H4 (cell line): ENCODE measurements at places on chromosomes 5 and 9.

GRCh38 chr9:74036549-74037231 is 460.4 kb upstream of the RORB start:
- DNase-seq, result no peak

GRCh38 chr9:90142580-90142979 is 500.0 kb downstream of the DIRAS2 start:
- DNase-seq, result peak; percentile 18

DNA sequence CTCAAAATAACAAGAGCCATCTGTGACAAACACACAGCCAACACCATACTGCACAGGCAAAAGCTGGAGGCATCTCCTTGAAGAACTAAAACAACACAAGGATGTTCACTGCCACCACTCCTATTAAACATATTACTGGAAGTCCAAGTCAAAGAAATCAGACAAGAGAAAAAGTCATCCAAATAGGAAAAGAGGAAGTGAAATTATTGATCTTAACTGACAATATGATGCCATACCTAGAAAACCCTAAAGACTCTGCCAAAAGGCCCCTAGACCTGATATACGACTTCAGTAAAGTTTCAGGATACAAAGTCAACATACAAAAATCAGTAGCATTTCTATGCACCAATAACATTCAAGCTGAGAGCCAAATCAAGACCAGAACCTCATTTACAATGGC is 30.0 kb upstream of the MACIR start:
- DNase-seq, result no peak

DNA sequence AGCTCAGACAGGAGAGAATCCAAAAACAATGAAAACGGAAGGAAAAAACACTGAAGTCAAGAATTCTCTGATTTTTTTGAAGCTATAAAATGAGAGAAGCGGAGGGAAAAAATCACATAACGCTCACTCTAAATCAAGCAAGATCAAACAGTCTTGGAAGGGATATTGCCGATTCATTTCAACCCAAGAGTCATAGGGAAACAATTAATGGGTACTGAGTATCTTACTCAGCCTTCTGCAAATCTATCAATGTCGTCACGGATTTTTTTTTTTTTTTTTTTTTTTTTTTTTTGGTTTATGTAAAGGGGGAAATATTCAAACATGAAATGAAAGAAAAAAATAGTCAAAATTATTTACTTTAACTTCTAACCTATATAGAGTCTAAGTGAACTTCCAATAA is 9.5 kb downstream of the MEF2C start:
- DNase-seq, result no peak

GRCh38 chr9:15361737-15362136 is 54.7 kb upstream of the TTC39B start:
- no peak for DNase-seq

DNA sequence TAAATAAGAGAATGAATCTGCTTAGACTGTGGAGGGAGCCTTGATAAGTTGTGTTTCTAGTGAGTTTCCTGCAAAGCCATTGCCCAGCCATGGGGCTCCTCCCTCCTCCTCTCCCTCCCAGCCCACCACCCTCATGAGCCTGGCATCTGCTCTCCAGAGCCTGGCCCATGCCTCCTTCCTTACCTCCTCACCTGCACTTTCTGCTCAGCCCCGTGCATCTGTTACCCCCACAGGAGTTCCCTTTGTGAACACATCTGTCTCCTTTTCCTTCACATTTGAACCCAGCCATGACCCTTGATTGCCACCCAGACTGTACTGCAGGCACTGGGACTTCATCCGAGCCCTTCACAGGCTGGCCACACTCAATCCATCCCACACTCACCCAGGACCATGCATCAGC is 395.6 kb downstream of the IRX2 start:
- DNase-seq, result no peak

- DNase-seq, result no peak
Measured at GRCh38 chr5:41575110-41575779, 64.8 kb upstream of the PLCXD3 start.

GRCh38 chr5:64861281-64861680 is 92.6 kb downstream of the CWC27 start:
- DNase-seq, result no peak

DNA sequence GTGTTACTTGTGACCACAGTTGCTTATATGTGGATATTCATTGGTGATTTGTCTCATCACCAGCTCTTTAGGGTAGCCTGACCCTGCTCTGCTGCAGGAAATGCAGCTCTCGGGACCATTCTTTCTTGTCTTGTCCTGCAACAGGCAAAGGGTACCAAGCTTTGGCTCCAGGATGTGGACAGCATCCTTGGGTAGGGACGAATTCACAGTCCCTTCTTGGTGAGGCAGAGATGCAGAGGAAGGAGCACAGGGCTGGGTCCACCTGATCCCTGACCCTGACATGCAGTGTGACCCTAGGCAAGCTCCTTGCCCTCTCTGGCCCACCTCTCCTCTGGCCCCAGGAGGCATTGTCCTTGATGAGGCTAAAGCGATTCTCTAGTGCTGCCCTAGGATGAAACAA is 37.0 kb upstream of the SYNPO start:
- no peak for DNase-seq

DNA sequence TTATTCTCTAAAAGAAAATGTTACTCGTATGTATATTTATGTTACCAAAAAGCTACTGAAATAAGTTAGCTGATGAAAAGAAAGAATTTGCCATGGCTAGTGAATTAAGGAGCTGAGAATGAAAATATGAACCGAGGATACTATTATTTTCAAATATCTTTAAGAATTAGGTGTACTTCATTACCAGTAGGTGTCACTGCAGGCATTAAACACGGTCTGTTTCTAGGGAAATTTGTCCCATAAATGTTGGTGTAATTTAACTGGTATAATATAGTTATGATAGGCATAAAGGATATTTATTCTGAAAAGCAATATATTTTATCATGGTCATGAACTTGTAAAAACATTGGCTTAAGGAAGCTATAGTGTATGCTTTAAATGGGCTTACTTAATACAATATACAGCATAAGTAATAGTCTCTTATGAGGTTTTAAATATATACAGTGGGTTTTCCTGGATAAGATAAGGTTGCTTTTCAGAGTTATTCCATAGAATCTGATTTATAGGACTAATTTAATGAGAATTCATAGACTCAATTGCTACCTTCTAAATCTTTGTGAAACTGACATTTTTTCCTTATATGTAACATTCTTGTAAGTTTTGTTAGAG is 72.4 kb upstream of the MPDZ start:
- DNase-seq, result peak; percentile 62

- no peak for DNase-seq
Measured at GRCh38 chr5:164237486-164237885, 732.1 kb downstream of the MAT2B start.

GRCh38 chr5:41747301-41747700 is 122.9 kb downstream of the OXCT1 start:
- DNase-seq, result peak; percentile 10

GRCh38 chr9:10000669-10001068 is 612.1 kb downstream of the PTPRD start:
- no peak for DNase-seq

- DNase-seq, result peak; percentile 37
Measured at GRCh38 chr9:129237164-129237611, 59.1 kb upstream of the IER5L start.

- DNase-seq, result no peak
Measured at GRCh38 chr5:179766726-179767455, 26.9 kb upstream of the LTC4S start.

- DNase-seq, result no peak
Measured at GRCh38 chr5:104361932-104362331, 799.3 kb upstream of the NUDT12 start.

GRCh38 chr5:107396351-107396690 is 274.4 kb downstream of the EFNA5 start:
- DNase-seq, result no peak

GRCh38 chr9:136604823-136605525 is 57.7 kb upstream of the EGFL7 start:
- DNase-seq, result no peak

DNA sequence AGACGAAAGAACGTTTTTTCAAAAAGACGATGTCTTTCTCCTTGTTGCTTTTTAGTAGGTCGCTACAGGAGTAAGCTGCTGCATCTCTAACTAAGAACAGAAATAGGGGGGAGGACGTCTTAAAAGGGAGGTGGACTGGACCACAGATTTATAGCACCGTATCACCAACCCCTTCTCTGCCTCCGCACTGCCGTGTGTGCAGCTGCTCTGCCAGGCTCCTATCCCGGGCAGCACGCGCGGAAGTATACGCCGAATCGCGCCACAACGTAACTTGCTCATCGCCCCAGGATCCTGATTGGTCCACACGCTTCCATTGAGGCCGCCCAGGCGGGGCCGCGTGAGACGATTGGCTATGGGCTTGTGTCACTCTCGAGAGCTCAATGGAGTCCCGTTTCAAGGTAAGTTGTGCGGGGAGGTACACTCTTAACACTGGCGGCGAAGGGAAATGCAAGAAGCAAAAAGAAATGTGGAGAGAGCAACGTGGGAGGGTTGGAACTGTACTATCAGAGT is at the start of gene ELAVL2:
TSS of gene ELAVL2 (minus strand) at position 121 of the 510 bp plus-strand sequence. CDS start 64,006 bp downstream, outside the sequence.
- peak; percentile 97 for DNase-seq

DNA sequence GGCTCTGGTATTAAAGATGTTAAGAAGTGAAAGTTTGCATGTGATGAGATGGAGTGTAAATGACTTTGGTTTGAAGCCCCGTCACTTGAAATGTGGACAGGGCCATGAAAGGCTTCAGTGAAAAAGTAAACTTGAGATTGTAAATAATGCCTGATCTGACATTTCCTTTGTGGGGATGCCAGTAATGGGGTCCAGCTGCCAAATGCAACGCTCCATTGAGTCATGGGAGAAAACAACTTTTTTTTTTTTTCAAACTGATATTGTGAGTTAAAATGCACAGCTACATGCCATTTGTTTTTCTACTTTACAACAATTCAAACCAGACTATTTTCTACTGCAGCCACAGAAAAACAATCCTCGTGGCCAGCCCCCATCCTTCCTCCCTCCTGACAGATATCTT is 327.0 kb upstream of the TNC start:
- DNase-seq, result no peak

DNA sequence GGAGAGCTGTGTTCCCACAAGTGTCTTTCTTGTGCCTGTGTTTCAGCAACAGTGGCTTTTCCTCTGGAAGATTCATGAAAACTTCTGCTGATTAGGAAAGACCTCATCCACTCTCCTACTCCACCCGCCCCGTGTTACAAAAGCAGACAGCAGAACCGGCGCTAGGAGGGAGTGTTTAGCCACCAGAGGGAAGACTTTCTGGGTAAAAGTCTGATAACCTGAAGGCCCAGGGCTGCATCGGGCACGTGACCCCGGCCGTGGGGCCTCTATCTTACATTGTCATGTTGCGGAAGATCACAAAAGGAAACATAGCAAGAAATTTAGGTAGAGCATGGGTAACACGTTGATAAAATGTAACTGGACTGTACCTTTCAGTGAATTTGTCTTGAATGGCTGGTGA is 32.0 kb upstream of the DMRT2 start:
- DNase-seq, result no peak

DNA sequence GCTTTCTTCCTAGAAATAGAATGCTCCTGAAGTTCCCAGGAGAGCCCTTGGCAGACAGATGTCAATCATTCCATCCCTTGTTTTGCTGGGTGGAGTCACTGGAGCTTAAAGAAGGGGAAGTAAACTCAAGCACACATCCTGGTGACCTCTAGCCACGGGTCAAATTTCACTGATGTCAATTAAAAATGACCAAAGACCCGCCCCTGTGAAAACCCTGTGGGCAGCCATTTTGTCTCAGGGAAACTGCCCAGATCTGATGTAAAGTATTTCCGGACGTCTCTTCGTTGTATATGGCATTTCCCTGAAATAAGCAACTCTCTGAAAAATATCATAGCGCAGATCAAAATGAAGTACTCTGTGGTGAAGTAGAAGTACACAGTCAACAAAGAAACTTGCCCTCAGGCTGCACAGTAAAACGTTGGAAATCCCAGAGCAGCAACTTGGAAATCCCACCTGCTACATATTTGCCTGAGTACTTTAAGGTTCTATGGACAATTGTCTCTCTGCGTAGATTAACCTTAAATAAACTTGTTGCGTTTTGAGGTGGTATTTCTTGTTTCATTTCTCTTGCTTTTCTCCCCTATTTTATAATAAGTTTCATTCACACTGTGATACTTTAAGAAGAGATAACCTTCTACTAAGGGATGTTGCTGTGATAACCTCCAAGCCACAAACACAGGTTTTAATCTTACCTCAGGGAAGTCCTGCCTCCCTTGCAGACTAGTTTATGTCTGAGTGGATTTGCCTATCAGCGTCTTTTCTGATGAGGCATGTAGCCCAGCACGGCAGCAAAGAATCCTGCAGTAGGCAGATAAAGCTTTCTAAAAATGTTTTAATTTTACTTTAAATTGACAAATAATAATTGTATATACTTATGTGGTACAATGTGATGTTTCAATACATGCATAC is 60.9 kb upstream of the PIP5K1B start:
- no peak for DNase-seq

DNA sequence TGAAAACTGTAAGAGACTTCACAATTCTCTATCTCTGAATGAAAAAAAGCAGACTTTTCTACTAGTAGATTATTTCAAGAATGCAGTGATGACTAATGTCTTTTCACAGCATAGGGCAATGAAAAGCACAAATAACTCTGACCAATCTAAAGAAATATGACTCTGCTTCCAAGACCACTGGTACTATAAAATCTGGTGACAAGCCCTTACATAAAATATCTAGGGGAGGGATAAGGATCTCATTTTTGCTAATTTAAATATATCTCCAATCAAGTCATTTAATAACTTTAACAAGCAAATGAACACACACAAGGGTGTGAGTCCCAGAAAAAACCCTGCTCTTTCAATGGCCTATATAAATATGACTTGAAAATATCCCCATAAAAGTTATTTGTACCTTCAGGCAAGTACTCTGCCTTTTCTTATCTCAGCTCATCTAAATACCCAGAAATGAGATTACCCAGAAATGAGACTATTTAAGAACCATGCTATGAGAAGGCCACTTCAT is 105.2 kb downstream of the GNAQ start:
- peak; percentile 57 for DNase-seq

GRCh38 chr5:13536933-13537332 is 407.6 kb downstream of the DNAH5 start:
- DNase-seq, result peak; percentile 81

GRCh38 chr9:113184539-113184938 is 33.7 kb downstream of the SLC31A2 start:
- DNase-seq, result no peak

GRCh38 chr5:75089662-75090061 is 37.3 kb upstream of the GCNT4 start:
- DNase-seq, result no peak

GRCh38 chr9:105331160-105331559 is 86.7 kb downstream of the SLC44A1 start:
- DNase-seq, result no peak

GRCh38 chr9:13552606-13553215 is 273.2 kb upstream of the MPDZ start:
- DNase-seq, result no peak

DNA sequence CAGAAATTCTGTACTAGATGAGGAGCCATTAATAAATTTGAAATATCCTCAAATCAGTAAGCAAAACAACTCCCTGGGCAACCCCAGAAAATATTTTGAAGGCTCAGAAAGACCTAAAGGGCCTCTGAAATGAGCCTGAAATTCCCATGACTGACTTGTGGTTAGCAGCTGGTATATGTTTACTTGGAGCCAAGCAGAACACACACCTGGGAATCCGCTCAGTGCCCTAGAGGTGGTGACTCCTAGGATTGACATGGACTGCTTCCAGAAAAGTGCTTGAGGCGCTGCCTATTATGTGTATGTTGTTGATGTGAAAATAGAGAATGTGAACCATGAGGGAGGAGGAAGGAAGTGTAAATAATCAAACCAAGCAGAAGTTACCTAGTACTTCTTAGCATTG is 14.7 kb downstream of the RFK start:
- DNase-seq, result peak; percentile 64
